CD8-positive, alpha-beta T cell (primary cell): ENCODE measurements at places on chromosomes 7 and 10.

DNA sequence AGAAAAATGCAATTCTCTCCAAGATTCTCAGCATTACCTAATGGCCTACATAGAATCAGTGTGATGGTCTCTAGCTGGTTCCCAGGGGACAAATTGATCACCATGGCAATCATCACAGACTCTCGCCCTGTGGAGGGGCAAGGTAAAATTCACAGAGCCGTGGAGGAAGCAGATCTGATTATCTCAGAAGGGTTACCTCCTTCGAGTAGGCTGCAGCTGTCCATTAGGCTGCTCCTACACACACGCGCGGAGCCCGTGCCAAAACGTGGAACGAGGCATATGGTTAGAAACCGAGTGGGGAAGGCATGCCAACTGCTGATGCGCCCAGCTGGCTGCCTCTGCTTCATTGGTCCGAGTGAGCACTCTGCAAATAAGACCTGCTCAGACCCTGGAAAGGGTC lies 52.8 kb upstream of the PTER start:
- no peak for DNase-seq

DNA sequence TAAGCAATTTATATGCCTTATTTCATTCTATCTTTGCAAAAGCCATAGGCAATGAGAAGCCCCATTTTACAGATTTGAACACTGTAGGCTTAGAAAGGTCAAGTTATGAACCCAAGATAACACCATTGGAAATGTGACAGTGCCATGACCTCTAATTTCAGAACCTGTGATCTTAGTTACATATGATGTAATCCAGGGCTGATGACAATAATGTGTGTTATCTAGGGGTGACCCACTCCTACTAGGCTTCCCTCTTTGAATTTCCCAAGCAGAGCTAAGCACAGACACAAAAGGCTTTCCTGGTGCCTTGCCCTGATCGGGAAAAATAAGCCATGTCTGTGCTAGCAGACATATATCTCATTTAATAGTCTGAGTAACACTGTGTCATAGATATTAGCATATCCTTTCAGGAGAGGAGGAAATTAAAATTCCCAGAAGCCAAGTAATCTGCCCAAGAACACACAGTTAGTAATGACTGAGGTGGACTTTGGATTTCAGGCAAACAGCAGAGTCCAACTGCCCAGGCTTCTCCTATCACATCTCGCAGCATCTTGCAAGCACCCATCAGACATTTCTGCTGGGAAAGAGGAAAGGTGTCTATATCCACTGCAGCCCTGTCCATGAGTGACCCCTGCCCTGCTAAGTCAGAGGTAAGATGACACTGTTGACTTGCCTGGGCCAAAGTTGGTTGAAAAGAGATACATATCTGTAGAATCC lies 2.8 kb upstream of the TECTB start:
- DNase-seq = no peak

- no peak for DNase-seq
Measured at GRCh38 chr7:110774071-110774470, 316.9 kb upstream of the LRRN3 start.

DNA sequence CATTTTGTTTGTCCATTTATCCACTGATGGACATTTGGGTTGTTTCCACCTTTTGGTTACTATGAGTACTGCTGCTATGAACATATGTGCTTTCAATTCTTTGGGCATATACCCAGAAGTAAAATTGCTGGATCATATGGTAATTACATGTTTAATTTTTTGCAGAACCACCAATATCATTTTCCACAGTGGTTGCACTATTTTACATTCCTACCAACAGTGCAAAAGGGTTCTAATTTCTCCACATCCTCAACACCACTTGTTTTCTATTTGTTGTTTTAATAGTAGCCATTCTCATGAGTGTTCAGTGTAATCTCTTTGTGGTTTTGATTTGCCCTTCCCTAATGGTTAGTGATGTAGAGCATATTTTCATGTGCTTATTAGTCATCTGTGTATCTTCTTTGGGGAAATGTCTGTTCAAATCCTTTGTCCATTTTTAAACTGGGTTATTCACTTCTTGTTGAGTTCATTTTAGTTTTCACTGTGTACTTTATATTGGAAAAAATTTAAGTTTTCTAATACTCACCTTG lies 101.9 kb downstream of the HIBADH start:
- DNase-seq = no peak

DNA sequence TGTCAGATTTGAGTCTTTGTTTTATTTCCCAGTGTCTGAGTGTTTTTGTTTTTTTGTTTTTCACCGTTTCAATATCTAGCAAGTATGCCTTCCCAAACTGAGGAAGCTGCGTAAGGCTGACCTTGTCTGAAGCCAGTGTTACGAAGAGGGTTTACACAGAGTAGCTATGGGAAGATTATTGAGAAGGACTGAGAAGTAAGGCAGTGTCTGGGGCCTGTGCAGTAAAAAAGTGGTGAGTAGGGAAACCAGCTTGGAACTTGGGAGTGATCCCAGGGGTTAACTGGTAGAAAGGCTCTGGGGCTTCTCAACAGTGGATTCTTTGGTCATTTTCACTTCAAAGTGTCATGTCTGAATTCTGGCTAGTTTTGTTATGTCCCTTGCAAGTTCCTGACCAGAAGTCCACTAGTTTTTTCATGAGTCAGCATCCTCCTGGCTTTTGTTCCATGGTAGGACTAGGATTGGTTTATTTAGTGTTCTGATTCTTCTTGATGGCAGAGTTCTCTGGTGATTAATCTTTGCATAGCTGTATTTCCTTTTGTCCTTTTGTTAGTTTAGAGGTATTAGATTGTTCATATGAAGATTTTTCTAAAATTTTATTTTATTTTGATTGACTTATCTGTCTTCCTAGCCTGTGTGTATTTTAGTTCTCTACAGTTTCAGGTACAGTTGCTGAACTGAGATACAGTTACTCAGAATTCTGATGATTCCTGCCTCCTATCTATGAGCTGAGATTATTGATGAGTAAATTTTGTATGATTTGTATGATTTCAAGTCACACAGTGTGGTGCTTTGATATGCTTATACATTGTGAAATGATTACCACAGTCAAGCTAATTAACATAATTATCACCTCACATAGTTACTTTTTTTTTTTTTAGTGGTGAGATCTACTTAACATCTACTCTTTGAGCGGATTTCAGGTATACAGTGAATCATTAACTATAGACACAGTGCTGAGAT lies 19.0 kb downstream of the GARS1 start:
- DNase-seq = no peak

- no peak for DNase-seq
Measured at GRCh38 chr7:91811236-91811635, 69.3 kb downstream of the MTERF1 start.
